ENCODE measurements at places on chromosomes 7 and 10.

DNA sequence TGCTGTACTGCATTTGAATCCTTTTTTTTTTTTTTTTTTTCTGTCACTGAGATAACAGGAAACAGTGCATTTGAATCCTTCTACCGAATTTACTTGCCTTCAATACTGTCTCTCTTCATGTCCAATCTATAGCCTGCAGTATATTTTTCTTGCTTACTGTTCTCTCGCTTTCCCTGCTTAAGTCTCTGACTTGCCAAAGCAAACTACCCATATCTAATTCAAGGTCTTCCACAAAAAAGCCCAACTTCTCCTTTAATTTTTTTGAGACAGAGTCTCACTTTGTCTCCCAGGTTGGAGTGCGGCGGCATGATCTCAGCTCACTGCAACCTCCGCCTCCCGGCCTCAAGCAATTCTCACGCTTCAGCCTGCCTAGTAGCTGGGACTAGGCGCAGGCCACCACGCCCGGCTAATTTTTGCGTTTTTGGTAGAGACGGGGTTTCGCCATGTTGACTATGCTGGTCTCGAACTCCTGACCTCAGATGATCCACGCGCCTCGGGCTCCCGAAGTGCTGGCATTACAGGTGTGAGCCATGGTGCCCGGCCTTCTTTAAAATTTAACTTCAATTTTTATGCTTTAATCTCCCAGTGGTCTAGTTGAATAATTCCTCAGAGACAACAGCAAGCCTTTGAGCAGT, 882 bp downstream of the PDCD11 start:
- peak; percentile 9 for DNase-seq

DNA sequence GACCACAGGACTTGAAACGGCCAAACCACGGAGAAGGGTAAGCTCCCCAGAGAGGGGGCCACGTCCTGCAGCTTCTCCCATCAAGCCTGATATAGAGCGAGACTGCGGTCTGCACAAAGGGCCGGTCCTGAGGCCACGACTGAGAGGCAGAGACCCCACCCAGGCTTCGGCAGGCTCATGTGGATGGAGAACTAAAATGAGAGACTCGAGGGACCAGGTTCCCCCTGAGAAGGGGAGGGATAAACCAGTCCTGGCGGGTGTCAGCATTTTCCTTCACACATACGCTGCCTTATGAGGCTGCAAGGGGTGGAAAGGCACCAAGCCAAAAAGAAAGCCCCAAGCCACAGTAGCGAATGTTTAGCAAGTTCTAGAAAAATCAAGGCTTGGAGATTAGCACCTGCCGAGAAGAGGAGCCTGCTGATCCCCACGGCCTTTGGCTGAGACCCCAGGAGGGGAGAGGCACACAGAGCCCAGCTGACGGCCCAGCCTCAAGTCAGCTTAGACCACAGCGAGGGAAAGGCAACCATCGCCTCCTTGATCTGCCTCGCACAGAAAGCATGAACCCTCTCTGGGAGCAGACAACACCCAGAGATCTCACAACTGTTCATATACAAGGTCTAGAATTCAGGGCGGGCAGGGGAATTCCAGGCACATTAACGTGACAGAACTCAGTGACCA, 92.6 kb upstream of the RNF32 start:
- DNase-seq = no peak

- DNase-seq = no peak
Measured at GRCh38 chr7:64469673-64470072, 93.2 kb downstream of the ZNF680 start.

DNA sequence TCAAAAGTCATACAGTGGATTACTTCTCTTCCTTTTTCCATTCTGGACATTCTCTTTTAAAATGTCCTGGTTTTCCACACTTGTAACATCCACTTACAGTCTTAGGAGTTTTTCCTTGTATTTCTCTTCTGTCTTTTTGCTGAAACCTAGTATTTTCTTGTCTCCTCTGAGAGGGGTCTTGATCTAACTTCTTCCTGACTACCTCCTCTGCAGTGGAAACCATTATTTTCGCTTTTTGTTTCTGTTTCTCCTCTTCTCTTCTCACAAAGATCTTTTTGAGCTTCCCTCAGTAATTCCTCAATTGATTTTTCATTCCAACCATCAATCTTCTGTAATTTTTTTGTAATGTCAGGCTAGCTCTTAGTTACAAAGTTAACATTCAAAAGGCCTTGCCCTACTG, 23.7 kb upstream of the ELOVL3 start:
- DNase-seq = no peak

- DNase-seq = no peak
Measured at GRCh38 chr10:60466267-60467201, 76.9 kb upstream of the ANK3 start.

DNA sequence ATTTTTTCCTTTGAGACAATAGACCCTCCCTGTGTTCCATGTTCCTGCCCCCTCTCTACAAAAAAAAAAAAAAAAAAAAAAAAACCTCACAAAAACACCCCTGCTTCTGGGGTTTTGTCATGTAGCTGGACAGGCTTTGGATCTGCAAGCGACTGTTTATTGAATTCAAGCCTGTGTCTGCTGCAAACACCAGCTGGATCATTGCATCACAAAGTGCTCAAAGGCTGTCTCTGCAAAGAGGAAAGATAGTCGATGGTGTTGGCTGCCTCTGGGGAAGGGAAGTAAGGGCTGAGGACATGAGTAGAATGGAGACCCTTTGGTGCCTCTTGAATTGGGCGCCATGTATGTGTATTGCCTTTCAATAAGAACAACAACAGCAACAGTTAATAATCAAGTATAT, 471.2 kb downstream of the PLXNA4 start:
- no peak for DNase-seq

DNA sequence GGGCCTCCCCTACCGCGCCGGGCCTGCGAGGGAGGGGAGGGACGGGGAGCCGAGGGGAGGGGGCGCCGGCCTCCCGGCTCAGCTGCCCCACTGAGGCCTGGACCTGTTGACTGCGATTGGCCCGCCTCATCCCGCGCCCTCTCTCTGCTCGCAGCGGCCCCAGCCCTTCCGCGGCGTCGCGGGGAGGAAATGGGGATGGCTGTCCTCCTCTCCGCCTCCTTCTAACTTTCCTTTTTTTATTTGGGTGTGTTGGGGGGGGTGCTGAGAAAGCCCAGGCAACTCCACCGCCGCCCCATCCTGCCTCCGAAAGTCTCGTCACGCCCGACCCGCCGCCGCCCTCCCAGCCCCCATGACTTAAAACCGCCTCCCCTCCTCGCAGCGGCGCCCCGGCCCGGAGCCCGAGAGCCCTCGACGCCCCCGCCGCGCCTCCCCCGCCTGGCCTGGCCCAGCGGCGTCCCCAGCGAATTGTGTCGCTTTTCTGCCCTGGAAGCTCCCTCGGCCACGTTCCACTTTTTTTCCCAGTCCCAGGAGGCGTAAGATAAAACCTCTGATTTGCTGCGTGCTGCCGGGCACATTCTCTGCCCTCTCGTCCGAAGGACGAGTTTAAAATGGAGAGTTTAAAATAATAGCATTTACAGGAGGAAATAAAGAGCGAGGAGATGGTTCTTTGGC, 842 bp upstream of the SKIDA1 start:
- peak; percentile 82 for DNase-seq

DNA sequence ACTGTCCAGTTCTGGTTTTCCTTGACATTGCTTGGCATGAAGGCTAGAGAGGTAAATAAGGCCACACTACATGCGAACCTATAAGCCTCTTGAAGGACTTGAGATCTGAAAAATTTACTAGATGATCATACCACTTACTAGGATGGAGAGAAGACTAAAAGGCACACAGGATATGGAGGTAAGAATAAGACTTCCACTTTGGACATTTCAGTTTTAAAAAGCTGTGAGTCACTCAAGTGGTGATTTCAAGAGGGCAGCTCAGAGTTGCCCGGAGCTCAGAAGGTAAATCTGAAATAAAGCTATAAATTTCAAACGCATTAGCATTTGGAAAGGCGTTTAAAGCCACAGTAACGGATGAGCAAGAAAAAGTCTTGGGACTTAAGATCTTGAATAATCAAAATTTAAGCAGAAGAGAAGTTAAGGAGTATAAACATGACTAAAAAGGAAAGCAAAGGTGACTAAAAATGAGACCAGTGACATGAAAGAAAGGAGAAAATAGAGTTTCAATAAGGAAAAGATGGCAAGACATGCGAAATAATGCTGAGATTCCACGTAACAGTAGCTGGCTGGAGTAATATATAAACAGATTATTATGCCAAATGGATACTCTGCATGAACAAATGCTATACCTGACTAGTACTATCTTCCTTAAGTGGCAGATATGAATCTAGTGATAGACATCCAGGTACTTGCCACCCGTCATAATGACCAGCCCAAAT, 68.3 kb downstream of the SNX13 start:
- no peak for DNase-seq

GRCh38 chr7:73369622-73370021, 41.7 kb downstream of the FKBP6 start:
- DNase-seq = no peak

DNA sequence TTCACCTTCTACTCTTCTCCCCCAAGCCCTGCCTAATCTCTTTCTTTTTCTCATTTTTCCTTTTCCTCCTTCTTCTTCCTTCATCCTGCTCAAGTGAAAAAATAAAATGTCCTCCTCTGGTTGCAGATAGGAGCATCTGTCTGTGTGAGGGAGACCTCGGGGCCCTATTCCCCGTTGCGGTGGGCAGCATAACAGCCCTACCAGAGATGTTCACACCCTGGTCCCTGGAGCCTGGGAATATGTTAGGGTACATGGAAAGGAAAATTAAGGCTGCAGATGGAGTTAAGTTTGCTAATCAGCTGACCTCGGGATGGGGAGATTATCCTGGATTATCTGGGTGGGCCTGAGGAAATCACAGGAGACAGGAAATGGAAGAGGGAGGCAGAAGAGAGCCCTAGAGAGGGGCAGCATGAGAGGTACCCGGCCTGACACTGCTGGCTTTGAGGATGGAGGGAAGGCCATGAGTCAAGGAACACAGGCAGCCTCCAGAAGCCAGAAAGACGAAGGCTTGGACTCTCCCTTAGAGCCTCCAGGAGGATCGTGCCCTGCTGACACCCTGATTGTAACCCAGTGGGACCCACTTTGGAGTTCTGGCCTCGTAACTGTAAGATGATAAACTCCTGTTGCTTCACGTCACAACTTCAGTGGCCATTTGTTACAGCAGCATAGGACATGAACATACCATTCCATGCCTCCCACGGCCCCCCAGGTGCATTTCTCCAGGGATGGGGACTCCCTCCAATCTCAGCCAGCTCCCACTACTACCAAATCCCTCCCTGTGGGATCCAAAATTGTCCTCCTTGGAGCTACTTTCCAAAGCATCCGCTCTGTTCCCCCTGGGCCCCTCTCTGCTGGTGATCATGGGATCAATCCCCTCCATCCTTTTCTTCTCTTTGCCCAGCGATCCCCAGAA, 39.0 kb upstream of the ZMIZ1 start:
- no peak for DNase-seq

DNA sequence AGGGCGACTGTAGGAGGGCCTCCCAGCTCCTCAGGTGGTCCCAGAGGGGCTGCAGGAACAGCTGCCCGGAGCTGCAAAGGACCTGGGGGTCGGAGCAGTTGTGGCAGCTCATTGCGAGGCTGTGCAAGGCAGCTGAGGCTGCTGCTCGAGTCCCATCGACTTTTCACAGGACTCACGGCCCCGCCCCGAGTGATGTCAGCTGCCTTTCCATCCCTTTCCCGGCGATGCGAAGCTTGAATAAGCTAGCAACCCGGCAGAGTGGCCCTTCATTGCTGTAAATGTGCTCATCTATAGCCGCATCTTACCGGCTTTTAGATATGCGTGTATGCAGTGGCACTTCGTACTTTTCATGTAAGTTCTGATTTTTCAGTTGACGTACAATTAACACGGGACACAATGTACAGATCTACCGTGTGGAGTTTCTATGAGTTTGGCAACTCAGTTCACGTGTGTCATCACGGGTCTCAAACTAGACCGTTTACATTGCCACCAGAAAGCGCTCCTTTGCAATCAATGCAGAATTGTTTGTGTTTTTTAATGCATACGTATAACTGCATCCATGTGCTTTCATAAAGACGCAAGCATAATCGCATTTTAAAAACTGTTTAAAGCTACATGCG, at the start of gene CH25H:
CH25H (minus strand) TSS at position 137 of the 620 bp plus-strand sequence; CDS start at position 112, 25 bp downstream.
- DNase-seq = peak; percentile 71

- no peak for DNase-seq
Measured at GRCh38 chr7:92708111-92709042, 118.2 kb upstream of the FAM133B start.

DNA sequence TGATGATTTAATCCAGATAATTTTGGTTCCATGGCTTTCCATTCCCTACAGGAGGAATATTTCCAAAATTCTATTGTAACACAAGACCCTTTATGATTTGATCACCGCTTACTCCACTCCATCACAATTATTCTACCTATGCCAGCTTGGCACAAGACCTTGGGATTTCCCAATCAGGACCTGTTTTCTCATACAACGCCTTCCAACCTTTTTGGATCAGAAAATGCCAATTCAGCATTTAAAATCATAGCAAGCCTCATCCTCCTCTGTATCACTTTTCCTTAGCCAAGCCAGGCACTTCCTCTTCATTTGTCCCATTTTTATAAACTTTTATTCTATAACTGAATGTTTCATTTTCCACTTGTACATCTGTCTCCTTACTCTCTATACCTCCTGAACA, 100.9 kb downstream of the JMJD1C start:
- no peak for DNase-seq

- DNase-seq = no peak
Measured at GRCh38 chr7:129496653-129497052, 5.7 kb upstream of the SMKR1 start.

DNA sequence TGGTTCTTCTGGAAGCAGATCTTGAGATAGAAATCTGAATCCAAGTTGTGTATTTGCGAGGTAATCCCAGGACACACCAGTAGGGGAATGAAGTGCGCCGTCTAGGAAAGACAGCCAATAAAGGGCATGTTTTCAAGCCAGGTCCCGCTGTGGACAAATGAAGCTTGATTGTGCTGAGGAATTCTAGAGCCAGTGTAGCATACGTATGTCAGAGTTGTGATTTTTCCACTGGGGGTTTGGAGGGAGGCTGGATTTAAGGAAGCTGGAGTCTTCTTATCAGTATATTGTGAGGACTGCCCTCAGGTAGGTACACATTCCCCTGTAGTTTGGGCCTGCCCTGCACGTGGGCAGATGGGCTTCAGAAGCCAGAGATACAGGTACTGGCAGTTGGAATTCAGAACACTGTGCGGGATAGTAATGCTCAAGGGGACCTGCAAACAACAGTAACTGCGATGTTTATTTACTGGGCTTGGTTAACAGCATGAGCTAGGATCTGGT, 50.9 kb downstream of the GALNT11 start:
- DNase-seq = peak; percentile 33

DNA sequence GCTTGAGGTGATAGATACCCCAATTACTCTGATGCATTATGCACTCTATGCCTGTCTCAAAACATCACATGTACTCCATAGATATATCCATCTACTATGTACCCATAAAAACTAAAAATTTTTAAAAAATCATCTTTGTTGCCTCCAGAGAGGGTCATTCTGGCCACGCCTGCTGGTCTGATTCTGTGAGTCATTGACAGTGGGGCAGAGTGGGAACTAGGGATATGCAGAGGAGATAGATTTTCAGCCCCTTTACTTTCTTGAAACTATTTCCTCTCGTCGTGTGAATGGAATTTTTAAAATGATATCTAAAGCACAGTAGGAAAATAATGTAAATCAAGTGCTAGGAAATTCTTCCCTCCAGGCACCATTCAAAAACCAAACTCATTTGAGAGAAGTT, 715.0 kb upstream of the NRP1 start:
- DNase-seq = no peak

- no peak for DNase-seq
Measured at GRCh38 chr10:104246976-104247375, 7.7 kb upstream of the GSTO1 start.
